NCI-H2107 (cell line): ENCODE measurements at places on chromosomes 12 and 14.

DNA sequence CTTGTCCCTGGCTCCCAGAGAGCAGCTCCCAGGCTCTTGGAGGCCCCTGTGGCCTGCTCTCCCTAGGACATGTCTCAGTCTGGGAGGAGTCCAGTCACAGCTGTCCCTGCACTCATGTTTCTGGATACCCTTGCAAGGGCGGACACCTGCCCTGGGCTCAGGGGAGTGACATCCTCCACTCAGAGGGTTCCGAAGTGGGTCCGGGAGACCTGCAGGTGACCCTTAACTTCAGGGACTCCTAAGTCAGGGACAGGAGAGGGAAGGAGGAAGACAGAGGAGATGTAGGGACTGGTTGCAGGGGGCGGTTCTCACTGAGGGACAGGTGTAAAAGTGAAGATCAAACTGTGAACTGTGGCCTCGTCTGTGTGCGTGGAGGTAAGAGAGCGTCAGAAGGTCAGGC lies 37.6 kb downstream of the CACNA2D4 start:
- DNase-seq = no peak

DNA sequence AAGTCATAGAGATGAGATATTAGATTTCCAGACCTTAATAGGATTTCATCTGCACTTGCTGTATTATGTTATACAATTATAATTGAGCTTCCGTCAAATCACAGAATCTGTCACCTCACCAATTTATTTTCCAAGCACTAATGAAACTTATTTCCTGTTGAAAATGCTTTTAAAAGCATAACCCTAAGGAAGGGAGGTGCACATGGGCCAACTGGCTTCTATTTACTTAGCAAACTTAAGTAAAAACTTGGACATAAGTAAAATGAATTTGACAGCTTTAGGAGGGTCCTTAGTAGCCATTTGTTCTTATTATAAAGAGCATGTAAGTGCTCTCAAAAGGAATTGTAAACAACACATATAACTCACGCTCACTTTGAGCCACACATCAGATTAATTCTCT lies 462.2 kb upstream of the TMPO start:
- DNase-seq = peak; percentile 15

DNA sequence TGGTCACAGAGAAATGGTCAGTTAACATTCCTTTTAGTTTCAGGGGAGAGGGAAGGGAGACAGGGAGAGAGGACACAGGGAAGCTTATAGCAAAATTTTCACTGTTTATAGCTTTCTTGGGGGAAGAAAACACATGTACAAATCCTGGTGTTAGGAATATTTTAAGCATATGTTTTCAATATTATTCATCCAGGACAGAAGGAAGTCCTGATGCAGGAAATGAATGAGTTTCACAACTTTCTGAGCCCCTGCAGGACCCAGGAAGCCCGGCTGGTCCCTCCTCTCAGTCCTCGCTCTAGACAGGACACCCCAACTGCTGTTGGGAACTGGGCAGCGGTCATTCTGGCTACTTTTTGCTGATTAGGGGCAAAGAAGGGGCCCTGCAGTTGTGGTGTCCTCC lies 71.1 kb upstream of the ZDHHC17 start:
- DNase-seq = no peak

DNA sequence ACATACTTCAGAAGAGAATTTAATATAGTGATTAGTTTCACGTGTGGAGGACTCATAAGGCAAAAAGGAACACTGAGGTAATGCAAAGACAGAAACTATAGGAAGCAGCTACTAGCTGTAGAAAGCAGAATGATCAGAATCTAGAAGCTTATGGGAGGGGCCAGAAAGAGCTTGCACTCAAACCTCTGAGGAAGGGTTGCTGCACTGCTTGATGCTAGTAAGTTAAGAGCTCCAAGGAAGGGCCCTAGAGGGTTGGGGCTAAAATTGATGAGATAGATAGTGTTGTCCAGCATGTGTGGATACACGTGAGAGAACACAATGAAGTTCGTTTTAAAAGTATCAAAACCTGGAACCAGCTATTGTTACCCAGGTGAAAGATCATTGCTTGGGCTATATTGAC lies 311.1 kb downstream of the SLC6A15 start:
- DNase-seq = no peak

DNA sequence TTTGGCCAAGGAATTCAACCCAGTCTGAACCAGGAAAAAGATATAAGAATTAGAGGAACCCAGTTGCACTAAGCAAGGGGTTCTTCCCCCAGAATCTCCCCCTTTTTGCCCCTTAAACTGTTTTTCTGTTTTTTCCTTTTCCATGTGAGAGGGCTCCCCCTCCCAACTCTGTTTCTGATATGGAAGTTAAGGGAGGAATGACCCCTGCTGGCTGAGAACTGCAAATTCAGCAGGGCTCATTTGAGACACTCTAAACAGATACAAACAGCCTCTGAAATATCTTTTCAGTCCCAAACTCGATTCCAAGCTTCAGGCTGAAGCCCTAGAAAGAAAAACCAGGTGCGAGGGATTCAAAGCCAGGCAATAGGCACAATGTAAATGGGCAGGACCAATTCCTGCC lies 132.7 kb downstream of the SLC41A2 start:
- DNase-seq = no peak

GRCh38 chr12:2982361-2982760 lies 23.2 kb downstream of the TEAD4 start:
- DNase-seq = no peak

GRCh38 chr14:54566410-54567223 lies at the start of gene SAMD4A:
SAMD4A (plus strand) TSS chr14:54567128; CDS start chr14:54567917, 789 bp downstream.
- DNase-seq = peak; percentile 6

DNA sequence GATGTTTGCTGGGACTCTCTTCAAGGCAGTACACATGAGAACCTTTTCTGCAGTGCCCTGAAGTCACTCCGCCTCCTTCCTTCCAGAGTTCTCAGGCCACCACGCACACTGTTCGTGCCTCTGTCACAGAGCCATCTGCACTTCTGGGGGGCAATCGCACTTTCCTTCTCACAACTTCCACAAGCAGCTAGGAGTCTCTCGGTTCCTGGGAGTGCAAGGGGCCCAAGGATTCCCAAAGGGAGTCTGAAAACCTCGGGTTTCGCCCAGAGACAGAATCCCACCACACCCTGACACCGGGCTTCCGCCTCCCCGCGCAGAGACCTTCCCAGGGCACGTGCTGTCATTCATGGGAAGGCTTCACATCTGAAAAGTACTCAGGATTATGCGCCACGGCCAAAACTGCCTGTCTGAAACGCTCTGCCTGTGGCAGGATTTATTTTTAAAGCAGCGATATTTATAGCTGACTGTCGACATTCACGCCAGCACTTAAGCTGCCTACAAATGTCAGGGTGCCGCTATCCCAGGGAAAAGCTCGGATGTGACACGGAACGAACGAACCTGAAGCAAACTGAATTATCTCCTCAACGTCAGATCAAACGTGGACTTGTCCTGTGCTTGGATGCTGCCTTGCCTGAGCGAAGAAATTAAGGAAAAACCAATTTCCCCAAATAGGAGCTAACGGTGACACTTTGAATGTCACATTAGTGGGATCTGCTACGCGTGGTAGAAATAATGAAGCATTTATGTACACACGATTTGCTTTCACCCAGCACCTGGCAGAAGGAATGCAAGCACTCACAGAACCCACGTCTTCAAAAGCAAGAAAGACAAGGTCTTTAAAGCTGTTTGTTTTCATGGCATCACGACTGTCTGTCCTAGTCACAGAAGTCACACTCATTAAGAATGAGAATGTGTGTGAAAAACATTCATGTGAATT lies 154.0 kb downstream of the PIWIL1 start:
- no peak for DNase-seq

- no peak for DNase-seq
Measured at GRCh38 chr12:99259040-99259934, 388.3 kb upstream of the GARIN6 start.

DNA sequence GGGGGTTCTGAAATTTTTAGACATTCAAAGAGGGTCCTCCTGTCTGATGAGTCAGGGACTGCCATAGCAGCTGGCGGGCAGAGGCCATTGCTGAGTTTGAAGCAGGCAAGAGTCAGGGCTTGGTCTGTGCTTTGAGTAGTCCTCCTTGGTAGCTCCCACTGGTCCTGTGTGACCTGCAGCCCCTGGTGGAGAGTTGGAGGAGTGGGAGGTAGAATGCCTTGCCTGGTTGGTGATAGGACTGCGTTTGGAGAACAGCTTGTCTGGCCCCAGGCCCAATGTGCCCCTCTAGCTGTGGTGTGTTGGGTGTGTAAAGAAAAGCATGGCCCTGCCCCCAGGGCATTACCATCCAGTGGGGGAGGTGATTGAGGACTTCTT lies 116.7 kb downstream of the BEGAIN start:
- DNase-seq = no peak

GRCh38 chr12:4201333-4202100 lies 72.0 kb upstream of the CCND2 start:
- DNase-seq = peak; percentile 7

DNA sequence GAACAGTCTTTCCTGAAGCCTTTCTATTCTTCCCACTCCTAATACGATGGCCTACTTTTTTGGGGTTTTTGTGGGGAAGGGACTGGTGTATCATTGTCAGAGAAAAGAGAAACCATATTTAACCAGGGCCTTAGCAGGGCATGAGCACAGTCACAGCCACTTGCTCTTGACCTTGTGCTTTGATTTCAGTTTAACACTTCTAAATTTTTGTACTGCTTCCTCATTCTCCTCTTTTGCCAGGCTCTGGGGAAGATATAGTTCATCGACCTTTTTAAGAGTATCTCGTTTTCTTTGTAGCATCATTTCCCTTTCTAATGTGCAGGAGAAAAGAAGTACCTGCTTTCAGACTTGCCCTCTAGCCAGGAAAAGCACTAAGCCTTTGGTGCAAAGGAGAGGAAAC lies 2.2 kb downstream of the ZBTB1 start:
- no peak for DNase-seq

- DNase-seq = no peak
Measured at GRCh38 chr14:73613046-73613383, 698 bp downstream of the ACOT6 start.

DNA sequence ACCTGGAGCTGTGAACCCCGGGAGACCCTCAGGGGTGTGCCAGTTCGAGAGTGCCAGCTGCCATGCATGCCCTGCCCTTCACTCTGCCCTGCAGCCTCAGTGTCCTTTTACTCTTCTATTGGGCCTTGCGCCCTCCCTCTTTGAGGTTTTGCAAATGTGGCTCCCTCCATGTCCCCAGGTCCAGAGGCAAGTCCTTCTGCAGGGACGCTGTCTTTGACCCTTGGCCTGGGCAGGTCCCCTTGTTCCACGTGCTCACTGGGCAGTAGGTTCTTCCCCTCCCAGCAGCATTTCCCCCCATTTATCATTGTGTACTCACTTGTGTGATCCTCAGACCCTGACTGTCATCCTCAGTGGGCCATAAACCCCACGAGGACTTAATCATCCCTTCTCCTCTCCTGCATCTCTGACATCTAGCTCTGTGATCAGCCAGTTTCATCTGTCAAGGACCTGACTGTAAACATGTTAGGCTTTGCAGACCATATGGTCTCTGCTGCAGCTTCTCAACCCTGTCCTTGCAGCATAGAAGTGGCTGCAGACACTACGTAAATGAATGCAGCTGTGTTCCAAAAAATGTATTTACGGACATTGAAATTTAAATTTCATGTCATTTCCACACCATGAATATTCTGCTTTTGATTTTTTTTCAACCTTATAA lies 36.6 kb downstream of the TSPAN9 start:
- no peak for DNase-seq

DNA sequence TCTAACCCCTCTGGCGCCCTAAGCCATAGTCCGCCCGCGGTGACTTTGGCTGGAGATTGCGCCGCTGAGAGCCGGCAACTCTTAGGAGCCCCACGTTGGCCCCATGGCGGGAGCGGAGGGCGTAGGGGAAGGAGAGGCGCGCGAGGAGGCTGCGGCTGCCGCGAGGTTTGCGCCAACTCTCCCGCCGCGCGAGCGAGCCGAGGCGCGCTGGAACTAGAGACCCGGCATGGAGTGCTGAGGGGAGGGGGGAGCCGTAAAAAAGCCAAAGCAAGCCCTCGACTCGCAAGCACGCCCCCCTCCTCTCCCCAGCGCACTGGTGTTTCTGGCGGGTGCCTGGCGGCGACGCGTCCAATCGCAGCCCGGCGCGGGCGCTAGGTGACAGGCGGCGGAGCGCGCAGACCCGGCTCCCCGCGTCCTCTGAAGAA lies at the start of gene SYT10:
SYT10 (minus strand) TSS at position 233 of the 425 bp plus-strand sequence. CDS start 297 bp downstream, outside the sequence.
- DNase-seq = no peak

GRCh38 chr14:21055432-21056117 lies 2.0 kb upstream of the RNASE8 start:
- DNase-seq = no peak

- no peak for DNase-seq
Measured at GRCh38 chr12:54593135-54593534, 4.7 kb upstream of the PPP1R1A start.

DNA sequence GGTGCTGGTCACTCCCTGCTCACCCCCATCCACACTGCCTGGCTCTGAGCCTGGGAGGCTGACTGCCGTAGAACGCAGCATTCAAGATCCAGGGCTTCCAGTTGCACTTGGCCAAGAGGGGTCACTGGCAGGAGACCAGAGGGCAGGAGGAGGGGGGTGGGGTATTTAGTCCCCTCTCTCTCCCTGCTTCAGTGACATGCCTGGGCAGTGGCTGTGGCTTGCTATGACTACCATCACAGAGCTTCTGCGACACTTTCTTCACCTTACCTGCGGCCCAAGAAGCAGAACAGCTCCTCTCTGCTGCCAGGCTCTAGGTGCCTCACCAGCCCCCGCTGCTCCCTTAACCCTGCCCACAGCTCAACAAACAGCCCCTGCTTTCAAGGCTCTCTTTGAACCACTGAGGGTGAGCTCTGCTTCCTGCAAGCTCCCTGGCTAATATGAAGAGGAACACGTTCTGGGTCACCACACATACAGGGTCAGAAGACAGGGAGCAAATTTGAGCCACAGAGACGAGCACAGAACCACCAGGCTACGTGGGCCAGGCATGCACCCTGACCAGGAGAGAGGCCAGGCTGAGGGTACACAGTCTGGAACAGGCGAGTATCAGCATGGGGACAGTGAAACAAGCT lies 55.7 kb downstream of the ITPK1 start:
- DNase-seq = no peak

- DNase-seq = no peak
Measured at GRCh38 chr12:7169951-7170350, 19.5 kb upstream of the PEX5 start.

DNA sequence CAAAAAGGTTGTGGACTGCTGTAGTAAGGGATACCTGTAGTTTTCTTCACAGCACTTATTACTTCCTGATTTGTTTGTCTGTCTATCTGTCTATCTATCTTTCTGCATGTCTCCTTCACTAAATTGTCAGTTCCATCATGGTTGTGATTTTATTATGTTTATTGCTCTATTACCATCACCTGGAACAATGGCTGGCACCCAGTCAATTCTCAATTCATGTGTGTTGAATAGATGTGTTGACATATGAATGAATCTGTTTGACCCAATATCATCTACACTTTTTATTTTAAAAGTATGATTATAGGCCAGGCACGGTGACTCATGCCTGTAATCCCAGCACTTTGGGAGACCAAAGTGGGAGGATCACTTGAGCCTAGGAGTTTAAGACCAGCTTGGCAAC lies 224.4 kb downstream of the NUBPL start:
- DNase-seq = no peak
